ENCODE measurements at places on chromosomes 3 and 15.

- no peak for DNase-seq
Observed at GRCh38 chr3:102400142-102400541, 34.7 kb upstream of the ZPLD1 start.

DNA sequence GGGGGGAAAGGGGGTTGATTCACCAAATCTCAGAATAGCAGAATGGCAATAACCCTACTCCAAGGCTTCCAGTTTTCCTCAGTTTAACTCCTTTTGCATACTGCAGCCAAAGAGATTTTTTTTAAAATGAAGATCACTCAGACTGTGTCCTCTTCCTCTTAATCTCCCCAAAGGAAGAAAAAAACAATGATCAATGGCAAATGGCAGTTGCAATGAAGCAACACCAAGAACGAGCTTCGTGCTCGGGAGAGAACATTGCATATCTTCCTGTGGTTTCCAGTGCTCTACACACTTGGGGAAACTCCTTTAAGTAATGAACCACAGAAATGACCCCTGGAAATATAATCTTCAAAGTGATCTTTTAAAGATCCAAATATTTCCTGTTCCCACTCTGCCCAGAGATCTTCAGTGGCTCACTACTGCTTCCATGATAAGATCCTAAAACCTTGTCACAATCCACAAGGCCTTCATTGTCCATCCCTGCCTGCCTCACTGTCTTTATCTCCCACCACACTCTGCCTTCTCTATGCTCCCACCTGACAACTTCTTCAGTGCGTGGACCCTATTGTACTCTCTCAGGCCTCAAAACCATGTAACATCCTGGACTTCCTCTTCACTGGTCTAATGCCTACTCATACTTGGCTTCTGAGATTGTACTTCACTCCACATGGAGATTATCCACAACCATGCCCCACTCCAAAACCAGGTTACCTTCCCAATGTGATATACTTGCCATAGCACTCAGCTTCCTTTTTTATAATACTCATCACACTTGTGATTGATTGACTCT, 394.8 kb downstream of the FHIT start:
- no peak for DNase-seq

DNA sequence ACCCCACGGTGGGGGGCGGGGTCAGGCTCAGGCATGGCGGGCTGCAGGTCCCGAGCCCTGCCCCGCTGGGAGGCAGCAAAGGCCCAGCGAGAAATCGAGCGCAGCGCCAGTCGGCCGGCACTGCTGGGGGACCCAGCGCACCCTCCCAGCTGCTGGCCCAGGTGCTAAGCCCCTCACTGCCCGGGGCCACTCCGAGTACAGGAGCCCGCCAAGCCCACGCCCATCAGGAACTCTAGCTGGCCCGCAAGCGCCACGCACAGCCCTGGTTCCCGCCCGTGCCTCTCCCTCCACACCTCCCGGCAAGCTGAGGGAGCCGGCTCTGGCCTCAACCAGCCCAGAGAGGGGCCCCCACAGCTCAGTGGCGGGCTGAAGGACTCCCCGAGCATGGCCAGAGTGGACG, 29.2 kb downstream of the SCAPER start:
- DNase-seq, result no peak

- no peak for DNase-seq
Observed at GRCh38 chr3:15726043-15726442, 71.7 kb downstream of the ANKRD28 start.

DNA sequence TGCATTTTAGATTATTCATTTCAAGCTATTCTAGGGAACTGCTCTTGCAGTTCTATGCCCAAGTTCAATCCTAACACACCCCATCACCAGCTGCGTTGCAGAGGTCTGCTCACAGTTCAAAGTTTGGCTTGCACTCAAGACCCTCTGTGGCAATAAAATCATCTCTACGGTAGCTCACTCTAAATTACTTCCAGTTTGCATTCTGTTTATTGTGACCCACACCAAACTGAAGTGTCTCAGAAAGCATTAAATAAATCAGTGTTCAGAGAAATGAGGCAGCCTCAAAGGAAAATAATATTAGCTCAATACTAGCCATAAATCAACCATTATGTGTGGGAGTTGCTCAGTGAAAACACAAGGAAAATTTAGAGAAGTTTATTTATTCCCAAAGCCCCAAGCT, 250.3 kb downstream of the MAGI1 start:
- no peak for DNase-seq

- no peak for DNase-seq
Observed at GRCh38 chr3:184716622-184717398, 4.9 kb upstream of the MAGEF1 start.

DNA sequence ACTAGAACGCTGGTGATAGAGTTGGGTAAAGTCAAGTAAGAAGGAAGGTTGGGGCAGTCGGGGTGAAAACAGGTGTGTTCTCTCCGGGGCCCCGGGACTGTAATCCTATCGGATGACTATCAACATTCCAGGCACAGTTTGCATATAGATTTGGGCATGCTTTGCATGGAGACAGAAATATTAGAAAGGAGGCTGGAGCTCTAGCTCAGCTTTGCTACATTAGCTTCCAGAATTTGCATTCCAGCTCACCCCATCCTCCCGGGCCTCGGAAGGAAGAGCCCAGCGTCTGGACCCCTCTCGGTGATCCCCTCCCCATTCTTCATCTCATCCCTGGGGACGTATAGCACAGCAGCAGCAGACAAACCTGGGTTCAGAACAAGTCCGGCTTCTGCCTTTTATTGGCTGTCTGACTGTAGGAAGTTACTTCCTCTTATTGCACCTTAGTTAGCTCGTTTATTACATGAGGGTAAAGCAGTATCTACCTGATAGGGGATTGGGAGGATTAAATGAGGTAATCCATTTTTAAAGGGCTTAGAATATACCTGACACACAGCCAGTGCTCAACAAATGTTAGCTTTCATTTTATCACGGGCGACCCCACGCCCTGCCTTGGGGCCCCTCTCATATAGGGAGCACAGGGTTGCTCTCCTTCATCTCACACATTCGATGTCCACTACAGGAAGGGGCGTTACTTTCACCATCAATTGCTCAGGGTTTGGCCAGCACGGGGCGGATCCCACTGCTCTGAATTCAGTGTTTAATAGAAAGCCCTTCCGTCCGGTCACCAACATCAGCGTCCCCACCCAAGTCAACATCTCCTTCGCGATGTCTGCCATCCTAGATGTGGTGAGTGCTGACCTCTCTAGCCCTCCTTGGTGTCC, 3.2 kb downstream of the HTR3E start:
- no peak for DNase-seq

DNA sequence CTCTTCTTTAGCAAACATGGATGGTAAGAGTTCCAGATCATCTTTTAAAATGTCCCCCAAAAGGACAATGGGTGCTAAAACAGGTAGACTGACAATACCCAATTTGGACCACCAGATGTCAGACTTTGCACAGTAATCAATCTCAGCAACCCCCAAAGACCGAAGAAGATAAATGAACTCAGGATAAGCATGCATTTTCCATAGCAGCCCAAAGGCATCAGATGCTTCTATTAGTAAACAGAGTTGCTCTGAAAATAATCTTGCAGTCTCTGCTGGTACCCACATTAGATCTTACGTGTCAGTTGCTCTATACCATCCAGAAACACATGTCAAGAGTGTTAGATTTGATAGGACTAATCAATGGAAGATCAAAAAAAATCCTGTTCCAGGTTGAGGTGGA, 20.6 kb downstream of the MYH15 start:
- DNase-seq, result peak; percentile 46

GRCh38 chr3:90015688-90016356, 908.4 kb downstream of the EPHA3 start:
- no peak for DNase-seq

DNA sequence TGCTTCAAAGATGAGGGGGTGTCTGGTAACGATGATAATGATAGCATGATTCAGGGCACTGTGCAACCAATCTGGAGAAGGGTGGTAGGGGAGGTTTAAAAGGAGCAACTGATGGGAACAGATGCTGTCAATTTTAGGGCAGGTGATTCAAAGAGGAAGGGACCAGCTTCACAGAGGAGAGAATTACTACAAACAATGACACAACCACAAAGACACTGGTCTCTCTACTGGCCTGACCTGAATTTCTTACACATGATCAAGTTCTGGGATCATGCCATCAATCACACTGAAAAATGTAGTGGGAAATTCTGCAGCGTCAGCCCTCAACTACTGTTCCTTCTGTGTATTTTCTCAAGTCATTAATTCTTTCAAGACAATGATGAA, 2.6 kb upstream of the CDV3 start:
- no peak for DNase-seq

- DNase-seq, result no peak
Observed at GRCh38 chr3:96538186-96538585, 276.2 kb upstream of the EPHA6 start.

DNA sequence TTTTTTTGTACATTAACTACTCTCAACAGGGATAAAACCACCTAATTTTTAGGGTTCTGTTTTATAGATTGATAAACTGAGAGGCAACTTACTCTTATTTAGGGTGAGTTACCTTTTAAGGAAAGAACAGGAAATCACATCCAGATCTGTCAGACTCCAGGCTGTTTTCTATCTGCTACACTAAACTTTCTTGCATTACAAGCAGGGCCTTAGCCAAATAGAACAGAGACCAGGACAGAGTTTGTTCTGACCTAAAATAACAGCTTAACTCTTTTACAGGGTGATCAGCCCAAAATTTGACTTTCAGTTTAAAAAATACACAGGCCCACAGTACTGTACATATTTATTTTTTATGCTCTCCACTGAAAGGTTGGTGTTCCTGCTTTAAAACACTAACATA, 38.6 kb downstream of the SGO1 start:
- no peak for DNase-seq

GRCh38 chr3:172836390-172836997, 86.0 kb downstream of the ECT2 start:
- peak; percentile 36 for DNase-seq

GRCh38 chr15:67103021-67103420, 37.6 kb downstream of the SMAD3 start:
- DNase-seq, result no peak

DNA sequence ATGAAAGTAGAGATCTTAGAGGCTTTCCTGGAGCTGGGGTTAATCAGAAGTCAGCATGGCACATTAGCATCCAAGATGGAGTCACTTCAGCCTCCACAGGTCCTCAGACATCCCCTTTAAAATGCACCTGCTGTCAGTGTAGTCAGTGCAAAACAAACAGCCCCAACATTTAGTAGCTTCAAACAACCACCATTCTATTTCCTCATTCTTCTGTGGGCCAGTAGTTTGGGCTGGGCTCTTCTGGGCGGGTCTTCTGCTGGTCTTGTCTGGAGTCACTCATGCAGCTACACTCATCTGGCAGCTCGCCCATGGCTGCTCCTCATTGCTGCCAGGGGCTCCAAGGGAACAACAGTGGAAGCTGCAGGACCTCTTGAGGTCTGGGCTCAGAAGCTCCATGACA, 99.9 kb downstream of the TLE3 start:
- no peak for DNase-seq

DNA sequence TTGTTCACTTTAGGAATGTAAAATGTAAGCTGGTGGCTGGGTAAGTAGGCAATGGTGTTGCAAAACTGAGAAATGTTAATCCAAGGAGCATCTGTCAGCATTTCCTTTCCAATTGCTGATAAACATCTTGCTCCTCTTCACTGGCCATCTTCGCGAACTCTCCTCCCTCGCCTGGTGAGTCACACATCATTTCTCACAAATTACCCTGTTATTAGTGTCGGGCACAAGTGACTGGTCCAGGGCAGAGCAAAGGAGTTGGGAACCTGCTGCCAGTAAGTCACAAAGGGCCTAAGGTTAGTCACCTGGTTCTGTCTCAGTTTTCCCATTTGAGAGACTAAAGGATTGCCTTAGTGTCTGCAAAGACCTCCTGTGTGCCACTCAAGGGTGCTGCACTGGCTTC, 13.0 kb downstream of the CERS3 start:
- DNase-seq, result no peak

DNA sequence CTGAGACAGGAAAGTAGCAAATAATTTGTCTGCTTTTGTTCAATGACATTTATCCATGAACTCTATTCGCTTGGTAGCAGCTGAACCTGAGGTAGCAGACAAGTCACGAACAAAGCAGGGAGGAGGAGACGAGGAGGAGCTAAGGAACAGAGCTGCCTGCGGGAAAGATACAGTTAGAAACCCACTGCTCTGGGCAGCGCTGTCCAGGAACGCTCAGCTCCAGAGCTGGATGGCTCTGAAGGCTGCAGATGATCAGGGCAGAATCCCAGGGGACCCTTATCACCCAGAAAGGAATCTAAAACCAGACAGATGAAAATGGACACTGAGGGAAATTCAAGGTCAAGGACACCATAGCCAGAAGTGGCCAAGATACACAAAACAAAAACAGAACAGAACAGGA, 257.8 kb downstream of the CD47 start:
- DNase-seq, result no peak

DNA sequence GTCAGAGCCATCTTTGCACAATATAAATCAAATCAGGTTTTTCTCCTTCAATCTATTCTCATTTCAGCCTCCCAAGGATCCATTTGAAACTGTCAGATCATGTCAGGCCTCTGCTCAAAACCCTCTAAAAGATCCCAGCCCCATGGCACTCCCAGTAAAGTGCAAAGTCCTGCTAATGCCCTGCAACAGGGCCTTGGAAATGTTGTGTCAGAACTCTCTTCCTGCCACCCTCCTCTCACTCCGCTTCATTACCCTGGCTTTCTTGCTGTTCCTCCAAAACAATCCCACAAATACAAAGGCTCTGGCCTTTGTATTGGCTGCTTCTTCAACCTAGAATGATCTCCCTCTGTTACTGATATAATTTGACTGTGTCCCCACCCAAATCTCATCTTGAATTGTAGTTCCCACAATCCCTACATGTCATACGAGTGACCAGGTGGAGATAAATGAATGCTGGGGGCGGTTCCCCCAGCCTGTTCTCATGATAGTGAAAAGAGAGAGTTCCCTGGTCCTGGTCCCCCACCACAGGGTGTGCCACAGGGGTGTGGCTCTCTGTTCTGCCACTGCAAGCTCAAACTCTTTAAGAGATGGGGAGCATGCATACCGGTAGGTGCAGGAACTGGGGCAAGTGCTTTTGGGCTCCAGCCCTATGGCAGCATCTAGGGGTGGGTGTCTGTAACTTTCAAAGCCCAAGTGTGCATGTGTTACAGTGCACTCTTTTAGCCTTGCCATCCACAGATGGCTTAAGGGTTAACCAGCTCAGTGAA, 22.9 kb upstream of the TRA2B start:
- DNase-seq, result no peak

DNA sequence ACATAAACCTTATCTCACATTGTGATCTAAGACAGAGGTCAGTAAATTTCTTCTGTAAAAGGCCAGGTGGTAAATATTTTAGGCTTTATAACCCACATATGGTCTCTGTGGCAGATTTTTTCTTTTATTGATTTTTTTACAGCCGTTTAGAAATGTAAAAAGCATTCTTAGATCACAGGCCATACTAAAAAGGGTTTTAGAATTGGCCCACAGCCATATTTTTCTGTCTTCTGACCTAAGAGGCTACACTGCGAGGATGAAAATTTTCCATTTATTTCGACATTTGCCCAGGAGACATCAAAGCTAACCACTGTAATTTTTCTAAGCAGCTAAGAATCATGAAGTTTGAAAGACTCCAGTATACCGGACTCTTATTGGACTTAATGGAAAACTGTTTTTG, 377.2 kb upstream of the SGO1 start:
- DNase-seq, result no peak

GRCh38 chr15:95948411-95948810, 382.1 kb upstream of the NR2F2 start:
- no peak for DNase-seq

All from DND-41 (cell line).